HCT116 (cell line): ENCODE measurements at places on chromosomes 7 and 10.
A peak's percentile ranks its signal among the peaks of the same experiment; 100 is the strongest.

DNA sequence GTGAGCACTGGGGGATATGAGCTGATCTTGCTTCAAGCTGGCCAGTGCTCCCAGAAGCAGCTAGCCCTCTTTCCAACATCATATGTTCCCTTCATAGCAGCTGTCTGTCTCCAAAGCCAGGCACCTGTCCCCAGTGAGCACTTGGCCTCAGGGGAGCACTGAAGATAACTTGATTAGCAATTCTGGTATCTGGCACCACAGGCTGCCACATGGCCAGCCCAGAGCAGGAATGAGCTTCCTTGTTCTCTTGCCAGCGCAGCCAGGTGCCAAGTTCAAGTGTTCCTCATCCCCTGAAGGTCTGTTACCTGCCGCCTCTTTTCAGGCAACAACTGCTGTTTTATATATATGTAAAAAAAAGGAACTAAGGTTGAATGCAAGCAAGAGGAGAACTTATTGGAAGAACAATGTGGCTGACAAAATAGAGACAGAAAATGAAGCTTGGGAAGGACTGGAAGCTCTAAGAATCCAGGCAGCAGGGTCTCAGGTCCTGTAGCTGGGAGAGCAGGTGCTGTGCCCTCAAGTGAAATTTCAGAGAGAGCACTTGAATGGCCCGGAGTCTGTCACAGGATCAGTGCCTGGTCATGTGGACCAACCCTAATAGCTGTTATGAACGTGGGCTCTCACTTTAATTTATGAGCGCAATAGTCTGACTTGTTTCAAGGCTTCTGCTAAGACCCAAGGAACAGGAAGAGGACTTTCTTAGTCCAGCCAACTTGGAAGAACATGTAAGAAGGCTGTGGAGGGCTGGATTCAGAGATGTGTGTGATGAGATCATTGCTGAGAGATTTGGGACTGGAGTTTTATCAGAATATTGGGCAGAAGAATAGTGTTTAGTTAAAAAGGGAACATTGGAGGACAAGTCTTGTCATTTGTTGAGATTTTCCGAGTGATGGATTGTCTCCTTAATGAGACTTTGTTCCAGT lies 267.2 kb downstream of the GLRX3 start:
- DNase-seq = no peak

- DNase-seq = no peak
These were observed 28.2 kb upstream of the ZCCHC24 start for GRCh38 chr10:79473496-79474095.

DNA sequence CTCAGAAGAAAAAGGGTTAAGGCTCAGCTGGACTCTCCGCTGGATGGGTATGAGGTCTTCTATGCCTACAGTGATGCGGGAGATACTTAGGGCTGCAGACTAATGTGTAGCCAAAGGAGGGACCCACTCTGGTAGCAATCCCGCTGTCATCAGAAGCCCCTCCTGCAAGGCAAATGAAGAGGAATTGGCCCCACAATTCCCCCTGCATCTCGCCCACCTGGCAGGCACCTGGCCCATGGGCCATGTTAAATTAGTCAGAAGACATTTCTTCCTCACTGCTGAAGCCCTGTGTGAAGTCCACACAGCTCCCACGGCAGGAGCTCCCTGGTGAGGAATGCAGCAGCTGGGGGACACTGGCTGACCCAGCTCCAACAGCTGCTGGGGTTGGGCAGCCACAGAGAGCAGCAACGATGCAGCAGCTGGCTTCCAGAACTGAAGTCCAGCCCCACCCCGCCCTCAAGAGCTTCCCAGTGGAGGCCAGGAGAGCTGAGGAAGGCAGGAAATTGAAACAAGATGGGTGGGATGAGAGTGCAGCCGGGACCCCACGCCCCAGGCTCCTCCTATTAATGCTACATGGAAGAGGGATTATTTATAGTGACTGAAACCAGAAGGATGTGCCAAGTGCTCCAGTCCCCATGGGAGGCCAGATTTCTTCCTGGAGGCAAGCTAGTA lies 5.5 kb downstream of the VSTM4 start:
- no peak for DNase-seq

DNA sequence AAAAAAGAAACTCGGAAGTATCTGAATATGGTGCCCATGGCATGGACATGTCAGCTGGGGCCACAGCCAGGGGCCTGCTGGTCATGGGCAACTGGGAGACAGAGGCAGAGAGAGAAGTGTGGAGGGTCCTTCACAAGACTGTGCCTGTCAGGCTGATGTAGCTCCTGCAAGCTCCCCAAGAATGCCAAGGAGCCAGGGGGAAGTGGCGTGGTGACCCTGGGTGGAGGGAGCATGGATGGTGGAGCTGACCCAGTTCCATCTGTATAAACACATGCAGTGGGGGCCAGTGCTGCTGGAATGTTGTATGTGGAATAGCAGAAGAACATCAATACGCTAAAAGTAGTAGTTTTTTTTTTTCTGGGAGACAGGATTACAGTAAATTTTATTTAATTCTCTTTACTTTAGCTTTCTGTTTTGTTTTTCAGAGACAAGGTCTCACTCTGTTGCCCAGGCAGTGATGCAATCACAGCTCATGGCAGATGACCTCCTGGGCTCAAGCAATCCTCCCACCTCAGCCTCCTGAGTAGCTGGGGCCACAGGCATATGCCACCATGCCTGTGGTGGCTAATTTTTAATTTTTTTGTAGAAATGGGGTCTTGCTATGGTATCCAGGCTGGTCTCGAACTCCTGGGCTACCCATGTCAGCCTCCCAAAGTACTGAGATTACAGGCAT lies 10.5 kb upstream of the ZMIZ2 start:
- no peak for DNase-seq

DNA sequence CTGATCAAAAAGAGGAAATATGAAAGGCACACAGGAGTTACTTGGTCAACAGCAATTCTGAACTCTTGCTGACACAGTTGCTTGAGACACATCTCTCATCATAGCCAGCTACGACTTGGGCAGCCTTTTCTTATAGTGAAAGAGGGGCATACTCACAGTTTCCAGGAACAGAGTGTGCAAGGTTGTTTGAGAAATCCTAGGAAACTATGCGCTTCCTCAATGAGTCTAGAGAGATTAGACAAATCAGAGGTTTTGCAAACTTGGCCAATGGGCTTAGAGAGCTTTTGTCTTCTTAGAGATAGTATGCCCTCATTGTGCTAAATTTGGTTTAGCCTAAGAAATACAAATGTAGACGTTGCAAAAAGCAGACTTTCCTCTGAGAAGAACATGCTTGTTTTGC lies 370.4 kb downstream of the HGF start:
- no peak for DNase-seq

DNA sequence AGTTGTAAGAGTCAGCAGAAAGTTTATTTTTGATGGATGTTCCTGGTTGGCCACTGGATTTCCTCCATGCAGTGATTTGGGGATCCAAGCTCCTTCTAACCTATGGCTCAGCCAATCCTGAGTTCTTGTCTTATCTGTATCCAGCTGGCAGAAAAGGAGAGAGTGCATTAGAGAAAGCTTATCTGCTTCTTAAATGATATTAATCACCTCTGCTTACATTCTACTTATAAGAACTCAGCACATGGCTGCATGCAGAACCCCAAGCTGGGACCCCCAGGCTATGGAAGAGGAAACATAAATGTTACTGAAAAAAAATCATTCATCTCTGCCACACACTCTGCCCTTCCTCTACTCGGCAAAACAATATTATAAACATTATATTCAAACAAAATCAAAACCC lies 739.8 kb upstream of the AUTS2 start:
- no peak for DNase-seq

DNA sequence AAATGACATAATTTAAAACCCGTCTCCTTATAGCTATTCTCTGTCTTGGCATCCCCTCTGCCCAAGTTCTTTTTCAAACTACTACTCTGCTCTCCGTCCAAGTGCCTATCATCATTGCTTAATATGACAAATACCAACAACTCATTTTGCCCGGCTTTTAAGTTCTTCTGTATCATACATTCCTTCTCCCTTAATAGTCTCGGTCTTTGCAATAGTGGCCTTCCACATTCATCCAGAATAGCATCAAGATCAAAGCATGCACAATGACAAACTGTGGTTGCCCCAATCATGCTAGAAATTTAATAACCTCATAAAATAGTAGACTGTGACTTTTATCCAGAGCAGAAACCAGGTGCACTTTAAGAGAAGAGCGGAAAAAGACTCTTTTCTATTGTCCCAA lies 198.9 kb downstream of the ETV1 start:
- DNase-seq = no peak

DNA sequence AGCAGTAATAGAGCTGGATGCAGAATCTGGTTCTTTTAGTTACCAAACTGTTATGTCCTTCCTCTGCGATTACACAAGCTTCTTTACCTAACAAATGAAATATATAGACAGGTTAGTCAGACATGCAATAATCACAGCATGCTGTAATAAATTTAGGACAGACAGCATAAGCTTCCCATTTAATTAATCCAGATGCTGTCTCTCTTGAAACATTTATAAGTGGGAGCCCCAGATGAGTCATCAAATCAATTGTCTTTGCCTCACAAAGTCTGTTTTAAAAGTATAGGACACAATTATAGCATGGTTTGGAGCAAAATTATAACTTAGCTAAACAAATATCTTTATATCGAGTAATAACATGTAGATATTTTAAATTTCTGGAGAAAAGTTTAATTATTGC lies 1.6 kb downstream of the CDNF start:
- no peak for DNase-seq

DNA sequence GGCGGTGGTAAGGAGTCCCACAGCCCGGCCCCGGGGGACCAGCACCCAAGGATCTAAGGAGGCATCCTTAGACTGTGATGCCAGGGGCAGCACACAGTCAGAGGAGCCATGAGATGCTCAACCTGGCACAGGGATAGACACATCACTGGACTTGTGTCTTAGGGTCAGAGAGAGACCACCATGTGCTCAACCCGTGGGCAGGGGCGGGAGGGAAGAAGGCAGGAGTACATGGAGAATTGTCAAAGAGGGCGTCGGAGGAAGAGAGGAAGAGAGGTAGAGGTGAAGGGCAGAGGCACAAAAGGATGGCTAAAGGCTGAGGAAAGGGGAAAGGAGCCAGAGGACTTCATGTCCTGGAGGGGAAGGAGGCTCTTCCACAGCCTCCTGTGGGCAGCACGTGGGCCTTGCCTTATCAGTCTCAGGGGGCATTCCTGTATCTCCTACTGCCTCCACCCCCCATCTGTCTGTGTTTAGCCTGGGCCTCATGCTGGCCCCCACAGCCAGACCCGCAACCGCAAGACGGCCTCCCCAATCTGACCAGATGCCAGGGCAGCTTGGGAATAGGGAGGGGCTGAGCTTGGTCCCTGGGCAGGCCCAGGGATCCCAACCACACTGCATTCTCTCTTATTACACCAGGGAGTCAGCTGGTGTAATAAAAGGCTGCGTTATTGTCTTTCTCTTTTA lies 2.2 kb downstream of the ADCY1 start:
- no peak for DNase-seq

DNA sequence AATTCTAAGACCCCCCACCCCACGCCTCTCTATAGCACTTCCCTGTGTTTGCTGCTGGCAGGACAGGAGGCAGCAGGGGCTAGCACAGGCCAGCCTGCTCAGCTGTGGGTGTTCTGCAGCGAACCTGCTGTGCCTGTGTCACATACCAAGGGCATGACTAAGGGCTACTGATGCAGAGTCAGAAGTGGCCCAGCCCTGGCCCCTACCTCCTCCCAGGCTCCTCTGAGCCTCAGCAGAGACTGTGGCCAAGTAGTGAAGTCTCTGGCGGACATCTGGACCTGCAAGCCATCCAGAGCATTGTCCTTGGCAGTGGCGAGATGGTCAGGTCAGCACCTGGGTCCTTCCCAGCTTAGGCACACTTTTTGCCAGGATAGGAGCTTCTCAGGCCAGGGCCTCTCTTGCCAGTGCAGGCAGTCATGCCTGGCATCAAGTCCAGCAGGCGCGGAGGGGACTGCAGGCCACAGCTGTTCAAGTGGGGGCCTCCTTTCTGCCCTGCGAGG lies 116.3 kb upstream of the RET start:
- peak; percentile 40 for DNase-seq

DNA sequence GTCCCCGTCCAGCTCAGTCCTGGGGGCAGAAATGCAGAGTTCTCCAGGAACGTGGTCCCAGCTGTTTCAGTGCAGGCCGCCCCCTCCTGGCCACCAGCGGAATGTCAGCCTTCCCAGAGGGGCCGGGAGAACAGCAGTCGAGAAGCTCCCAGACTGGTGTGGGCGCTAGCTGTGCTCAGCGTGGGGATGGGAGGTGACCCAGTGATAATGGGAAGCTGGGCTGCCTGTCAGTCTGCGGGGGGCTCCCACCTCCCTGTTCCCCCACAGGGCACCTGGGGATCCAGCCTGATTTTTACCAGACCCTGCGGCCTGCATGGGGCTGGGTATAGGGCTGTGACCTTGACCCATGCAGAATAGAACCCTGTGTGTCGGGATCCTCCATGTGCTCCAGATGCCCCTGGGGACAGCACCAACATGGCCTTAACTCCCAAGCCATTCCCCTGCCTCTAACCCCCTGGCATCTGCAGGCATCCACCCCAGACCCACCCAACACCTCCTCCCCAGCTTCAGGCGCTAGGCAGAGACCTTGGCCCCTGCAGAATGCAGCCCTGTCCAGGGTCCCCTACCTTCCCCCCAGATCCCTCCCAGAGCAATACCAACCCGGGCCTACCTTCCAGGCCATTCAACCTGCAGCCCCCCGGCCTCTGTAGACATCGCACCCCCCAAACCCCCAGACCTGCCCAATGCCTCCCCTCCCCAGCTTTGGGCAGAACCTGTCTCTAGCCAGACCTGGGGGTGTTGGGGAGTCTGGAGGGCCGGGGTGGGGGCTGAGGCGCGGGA lies 880 bp upstream of the ELN start:
- peak; percentile 31 for DNase-seq

DNA sequence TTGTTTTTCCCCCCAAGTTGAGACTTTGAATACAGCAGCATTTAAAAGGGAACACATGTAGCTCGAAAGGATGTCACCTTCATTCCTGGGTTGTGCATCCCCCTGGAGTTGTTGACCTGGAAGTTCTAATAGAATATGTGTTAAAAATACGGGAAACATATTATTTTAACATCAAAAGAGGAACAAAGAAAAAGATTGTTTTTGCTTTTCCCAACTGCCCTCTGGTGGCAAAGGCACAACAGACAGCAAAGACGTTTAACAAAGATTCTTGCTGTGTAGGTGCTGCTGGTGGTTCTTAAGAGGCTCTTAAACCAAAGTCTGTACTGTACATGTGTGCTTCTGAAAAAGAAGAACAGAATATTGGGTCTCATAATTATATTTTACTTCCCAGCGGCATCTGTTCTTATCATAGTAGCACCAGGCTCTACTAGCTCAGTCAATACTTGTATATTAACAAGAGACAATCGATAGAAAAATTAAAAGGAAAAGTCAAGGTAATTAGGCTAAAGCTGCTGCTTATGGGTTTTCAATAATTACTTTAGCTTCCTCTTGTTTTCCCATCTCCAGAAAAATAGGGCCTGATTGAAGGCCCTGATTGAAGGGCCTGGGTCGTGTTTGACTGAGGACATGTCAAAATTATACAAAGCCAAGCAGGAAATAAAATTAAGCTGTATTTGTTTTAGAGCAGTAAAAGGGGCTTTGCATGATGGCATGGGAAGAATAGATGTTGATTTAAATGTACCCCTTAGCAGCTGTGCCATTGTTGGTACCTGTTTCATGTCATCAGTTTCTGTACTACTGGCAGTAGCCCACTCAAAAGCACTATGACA lies 384.2 kb upstream of the LRGUK start:
- DNase-seq = no peak
